NCI-H187 (cell line): ENCODE measurements at places on chromosomes 13 and 19.
A peak's percentile ranks its signal among the peaks of the same experiment; 100 is the strongest.

- DNase-seq: peak; percentile 96
These were observed 8.6 kb downstream of the ISOC2 start for GRCh38 chr19:55452749-55453346.

DNA sequence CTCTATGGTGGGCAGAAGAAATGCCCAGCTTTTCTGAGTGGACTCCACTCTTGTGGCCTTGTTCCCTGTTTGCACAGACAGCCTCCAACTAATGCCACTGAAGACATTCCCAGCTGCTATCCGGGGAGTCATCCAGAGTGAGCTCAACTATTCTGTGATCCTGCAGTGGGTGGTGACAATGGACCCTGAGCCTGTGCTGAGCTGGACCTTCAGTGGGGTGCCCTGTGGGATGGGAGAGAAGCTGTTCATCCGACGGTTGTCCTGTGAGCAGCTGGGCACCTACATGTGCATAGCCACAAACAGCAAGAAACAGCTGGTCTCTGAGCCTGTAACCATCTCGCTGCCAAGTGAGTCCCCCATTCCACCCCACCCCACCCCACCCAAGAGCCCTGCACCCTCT is 10.3 kb downstream of the IGSF23 start:
- DNase-seq: no peak

- DNase-seq: no peak
These were observed 10.1 kb upstream of the SLC25A42 start for GRCh38 chr19:19053508-19054314.

GRCh38 chr13:61146158-61146557 is 269.5 kb downstream of the PCDH20 start:
- DNase-seq: no peak

GRCh38 chr19:31910224-31910623 is 435.2 kb upstream of the ZNF507 start:
- DNase-seq: no peak

- DNase-seq: no peak
These were observed 19.9 kb upstream of the ARGLU1 start for GRCh38 chr13:106587787-106588186.
